ENCODE measurements at places on chromosomes 7 and 10.
A peak's percentile ranks its signal among the peaks of the same experiment; 100 is the strongest.

GRCh38 chr7:115410972-115411686 lies 489.2 kb downstream of the MDFIC start:
- DNase-seq, result no peak

DNA sequence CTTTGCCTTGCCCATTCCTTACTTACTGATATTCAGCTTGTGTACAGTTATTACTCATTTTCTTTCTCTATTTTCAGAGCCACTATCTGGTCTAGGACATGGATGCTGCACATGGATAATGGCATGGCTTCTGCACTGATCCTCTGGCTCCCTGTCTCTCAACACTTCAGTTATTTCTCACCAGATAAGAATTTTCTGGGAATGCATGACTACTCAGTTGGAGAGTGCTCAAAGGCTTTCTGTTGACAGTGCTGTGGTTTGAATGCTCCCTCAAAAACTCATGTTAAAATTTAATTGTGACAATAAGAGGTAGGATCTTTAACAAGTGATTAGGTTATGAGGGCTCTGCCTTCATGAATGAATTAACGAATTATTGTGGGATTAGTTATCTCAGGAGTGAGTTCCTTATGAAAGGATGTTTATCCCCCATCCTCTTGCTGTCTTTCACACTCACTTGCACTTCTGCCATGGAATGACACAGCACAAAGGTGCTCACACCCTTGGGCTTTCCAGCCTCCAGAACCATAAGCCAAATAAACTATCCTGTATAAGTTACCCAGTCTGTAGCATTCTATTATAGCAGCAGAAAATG lies 16.1 kb upstream of the PIK3CG start:
- peak; percentile 31 for DNase-seq

- no peak for DNase-seq
Observed at GRCh38 chr7:81445462-81445861, 324.4 kb downstream of the HGF start.

DNA sequence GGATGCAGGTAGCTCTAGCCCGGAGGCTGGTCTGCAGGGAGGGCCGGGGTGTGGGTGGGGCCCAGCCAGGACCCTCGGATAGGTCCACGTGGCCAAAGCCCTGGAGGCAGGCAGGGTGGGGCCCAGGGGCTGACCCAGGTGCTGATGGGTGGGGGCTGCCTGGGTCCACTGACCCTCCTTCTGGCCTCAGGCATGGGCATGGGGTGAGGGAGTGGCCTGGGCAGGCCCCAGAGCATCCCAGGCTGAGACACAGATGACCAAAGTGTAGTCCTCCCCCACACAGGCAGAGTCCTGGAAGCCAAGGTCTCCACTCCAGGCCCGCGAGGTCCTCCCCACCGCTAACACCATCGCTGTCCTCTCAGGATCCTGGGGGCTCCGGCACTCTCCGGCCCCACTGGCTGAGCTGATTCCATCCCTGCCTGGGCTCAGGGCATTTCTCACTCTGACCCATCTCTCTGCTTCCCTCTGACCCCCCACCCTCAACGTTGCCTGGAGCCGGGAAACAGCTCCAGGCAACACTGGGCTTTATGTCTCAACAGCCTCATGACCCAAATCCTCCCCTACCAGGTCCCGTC lies 20.7 kb upstream of the PPP2R2D start:
- DNase-seq, result no peak

- no peak for DNase-seq
Observed at GRCh38 chr7:50302486-50303334, 1.8 kb upstream of the IKZF1 start.

- peak; percentile 74 for DNase-seq
Observed at GRCh38 chr7:151088856-151089699, 2.8 kb downstream of the AGAP3 start.

Data from fibroblast of gingiva (primary cell).